ENCODE measurements at places on chromosomes 16 and 17.

- DNase-seq, result no peak
Observed at GRCh38 chr17:17971431-17972125, 622 bp downstream of the TOM1L2 start.

DNA sequence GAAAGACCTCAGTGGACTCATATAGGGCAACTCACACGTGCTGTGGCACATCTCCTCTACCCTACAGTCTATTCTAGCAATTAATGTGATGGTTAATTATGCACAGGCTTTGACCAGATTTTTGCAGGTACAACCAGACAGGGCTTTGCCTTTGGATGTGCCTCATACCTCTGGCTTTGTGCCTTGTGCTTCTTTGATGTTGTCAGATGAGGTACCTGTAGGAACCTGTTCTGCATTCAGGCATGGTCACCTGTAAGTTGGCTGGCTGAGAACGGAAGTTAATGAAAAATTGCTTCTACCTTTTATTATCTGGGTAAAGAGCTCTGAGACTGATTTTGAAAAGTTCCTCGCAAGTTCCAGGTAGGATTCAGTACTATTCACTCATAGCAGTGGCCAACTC, 462.9 kb upstream of the ZFHX3 start:
- DNase-seq, result no peak

- DNase-seq, result no peak
Observed at GRCh38 chr16:58337090-58337444, 42.2 kb upstream of the PRSS54 start.

DNA sequence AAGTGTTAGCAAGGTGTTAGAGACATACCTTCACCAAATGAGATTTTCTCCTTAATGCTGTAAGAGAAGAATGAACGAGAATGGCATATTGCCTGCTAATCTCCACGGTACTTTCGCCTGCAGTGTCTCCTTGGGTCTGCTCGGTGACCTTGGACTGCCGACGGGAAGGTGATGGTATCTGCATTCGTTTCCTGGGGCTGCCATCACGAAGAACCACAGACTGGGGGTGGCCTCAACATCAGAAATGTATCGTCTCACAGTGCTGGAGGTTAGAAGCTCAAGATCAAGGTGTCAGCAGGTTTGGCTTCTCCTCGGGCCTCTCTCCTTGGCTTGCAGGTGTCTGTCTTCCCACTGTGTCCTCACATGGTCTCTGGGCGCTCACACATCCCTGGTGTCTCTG, 86.3 kb upstream of the TNRC6C start:
- no peak for DNase-seq

- peak; percentile 22 for DNase-seq
Observed at GRCh38 chr17:36148559-36149295, 27.7 kb downstream of the TBC1D3B start.

GRCh38 chr17:67542219-67543114, 165.4 kb downstream of the PITPNC1 start:
- DNase-seq, result no peak

DNA sequence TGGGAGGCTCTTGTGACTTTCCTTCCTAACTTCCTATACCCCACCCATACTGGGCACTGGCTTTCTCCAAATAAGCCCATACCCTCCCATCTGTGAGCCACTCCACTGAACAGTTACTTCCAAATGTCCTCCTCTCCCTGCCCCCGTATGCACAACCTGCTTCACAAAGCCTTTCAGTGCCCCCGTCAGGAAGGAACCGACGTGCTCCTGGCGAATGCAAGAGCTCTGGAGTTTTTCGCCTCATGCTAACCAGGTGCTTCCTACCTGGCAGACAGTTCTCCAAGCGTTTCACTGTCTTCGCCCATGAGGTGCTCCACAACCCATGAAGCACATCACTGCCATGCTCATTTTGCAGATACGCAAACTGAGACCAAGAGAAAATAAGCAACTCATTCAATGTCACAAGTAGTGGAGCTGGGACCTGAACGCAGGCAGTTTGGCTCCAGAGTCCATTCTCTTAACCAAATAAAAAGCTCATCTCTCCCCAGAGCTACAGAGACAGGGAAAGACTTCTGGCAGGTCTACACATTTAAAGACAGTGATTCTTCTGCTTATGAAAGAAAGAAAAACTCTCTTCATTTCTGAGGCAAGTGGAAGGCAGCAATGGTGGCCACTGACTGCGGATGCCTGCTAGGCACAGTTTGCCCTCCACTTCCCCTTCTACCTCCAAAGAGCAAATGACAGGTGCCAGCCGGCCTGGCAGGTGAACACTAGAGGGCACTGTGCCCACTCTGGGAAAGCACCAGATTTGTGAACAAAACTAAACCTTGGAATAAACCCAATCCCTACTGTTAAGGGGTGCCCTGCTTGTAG, 23.8 kb downstream of the SPHK1 start:
- DNase-seq, result peak; percentile 40

DNA sequence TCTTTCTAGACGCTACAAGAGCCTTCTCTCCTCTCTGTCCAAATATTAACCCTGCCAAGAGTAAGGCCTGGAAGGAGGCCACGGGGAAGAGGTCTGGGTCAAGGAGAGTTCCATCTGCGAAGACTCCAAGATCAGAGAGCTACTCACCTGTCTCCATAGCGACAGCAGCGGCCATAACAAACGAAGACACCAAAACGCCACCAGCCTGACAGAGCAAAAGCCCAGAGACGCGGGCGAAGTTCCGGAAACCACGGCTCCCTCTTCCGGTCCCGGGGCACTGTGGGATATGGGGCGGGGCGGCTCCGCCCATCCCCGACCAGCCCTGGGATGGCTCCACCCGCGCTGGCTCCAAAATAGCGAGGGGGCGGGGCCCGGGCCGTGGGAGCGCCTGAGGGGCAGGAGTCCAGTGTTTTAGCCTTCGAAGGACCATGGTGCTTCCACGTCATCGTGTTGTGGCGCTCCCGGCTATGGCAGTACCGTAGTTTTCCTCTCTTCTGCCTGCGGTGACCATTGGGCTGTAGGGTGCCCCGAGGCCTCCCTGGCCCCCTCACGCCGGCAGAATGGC, at the start of the genes C17orf100 and MED31:
Gene C17orf100, plus strand, starts transcription at position 409 of the 565 bp plus-strand sequence. Its CDS starts 152 bp downstream, at position 561.
Gene MED31, minus strand, starts transcription at position 252 of the 565 bp plus-strand sequence. Its CDS starts 77 bp downstream, at position 175.
- peak; percentile 69 for DNase-seq

- no peak for DNase-seq
Observed at GRCh38 chr16:13138528-13138927, 237.1 kb downstream of the SHISA9 start.

- no peak for DNase-seq
Observed at GRCh38 chr16:84449156-84450140, 55.0 kb downstream of the MEAK7 start.

- DNase-seq, result no peak
Observed at GRCh38 chr17:55587608-55588139, 76.4 kb upstream of the SMIM36 start.

DNA sequence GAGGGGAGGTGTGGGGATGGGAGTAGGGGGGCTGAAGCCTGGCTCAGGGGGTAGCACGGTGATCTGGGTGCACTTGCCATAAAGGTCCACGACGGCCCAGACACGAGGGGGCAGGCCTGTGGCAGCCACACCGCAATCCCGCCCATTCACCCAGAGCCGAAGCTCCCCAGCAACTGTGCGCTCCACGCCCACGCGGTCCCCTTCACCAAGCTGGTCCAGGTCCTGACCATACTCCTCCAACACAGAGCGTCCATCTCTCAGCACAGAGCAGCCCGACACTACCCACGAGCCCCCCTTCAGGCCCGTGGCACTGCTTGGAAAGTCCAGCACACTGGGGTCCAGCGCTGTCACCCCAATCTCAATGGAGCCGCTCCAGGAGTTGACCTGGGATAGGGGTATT, 1.6 kb downstream of the NEURL4 start:
- no peak for DNase-seq

DNA sequence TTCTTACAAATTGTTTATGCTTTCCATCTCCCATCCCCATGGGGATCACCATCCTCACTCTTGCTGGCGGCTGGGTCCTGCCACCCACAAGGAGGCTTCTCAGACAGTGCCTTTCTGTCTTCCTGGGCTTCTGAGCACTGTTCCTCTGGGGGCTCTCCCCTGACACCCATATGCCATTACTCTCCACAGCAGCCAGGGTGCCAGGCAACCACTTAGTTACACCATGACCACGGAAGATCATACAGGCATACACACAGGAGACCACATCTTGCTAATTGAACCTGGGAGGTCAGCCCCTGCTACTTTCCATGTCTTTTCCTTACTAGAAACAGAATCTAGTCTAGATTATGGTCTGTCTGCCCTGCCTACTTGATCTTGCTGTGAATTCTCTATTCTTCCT, 27.7 kb upstream of the HS3ST2 start:
- DNase-seq, result no peak

DNA sequence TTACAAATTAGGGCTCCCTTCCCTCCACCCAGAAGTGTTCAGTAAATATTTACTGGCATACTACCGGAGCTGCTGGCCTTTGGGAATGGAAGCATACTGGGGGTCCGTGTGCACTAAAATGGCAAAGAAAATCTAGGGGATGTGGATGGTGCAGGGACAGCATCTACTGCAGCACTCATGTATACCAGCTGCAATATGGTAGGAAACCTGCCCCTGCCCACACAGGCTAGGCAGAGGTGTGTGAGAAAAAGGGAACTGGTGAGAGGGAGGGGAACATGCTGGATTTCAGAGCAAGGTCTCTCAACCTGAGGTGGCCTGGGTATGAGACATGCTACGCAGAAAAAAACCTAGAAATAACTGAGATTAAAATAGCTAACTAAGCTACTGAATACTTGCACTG, 145.4 kb downstream of the CDH13 start:
- no peak for DNase-seq

- no peak for DNase-seq
Observed at GRCh38 chr17:65229621-65229995, 92.4 kb downstream of the RGS9 start.

DNA sequence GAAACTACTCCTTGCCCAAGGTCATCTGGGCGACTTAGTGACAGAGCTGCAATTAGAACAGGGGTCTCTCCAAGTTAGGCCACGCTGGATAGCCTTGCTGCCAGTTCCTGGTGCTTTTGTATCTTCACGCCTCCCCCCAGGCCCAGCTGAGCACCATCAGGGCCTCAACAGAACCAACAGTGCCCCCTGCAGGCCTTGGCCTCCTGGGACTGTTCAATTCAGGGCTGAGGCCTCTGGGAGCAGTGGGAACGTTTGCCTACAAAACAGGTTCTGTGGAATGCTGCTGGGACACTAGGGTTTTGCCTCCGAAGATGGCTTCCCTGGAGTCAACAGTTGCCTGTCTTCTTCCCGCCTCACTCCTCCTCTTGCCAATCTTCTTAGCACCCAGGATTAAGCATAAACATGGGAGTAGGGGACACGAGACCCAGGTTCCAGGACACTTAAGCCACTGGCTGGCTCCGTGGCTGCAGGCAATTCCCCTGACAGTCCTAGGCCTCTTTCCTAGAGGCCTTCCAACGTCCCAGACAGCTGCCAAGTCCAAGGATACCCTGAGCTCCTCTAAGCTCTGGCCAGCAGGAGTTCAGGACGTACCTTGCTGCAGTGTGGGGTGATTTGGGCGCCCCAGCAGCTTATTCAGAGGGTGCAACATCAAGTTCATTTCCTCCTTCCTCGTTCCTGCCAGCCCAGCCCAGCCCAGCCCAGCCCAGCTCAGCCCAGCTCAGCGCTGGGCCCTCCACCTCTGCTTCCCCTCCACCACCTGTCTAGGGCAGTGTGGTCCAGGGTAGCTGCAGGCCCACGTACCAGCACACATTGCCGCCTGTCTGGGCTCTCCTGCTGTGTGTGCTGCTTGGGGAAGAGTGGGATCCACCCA, 246.6 kb upstream of the RPL38 start:
- peak; percentile 59 for DNase-seq

- DNase-seq, result peak; percentile 57
Observed at GRCh38 chr17:31320791-31321190, 631 bp downstream of the EVI2A start.

- DNase-seq, result peak; percentile 10
Observed at GRCh38 chr17:76000016-76000754, 470 bp upstream of the CDK3 start.

GRCh38 chr17:65930140-65930730, 261.7 kb downstream of the CEP112 start:
- DNase-seq, result no peak

DNA sequence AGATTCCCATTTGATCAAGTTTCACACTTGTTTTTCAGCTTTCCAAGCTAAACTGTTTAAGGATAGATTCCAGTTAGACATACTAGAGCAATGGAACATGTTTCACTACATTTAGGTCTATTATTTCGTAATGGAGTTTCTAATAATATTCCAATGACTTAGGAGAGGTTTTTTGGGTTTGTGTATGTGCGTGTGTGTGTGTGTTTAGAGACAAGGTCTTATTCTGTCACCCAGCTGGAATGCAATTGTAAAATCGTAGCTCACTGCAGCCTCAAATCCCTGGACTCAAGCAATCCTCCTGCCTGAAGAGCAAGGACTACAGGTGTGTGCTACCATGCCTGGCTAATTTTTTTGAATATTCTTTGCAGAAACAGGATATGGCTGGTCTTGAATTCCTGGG, 426.3 kb downstream of the ZFHX3 start:
- no peak for DNase-seq

DNA sequence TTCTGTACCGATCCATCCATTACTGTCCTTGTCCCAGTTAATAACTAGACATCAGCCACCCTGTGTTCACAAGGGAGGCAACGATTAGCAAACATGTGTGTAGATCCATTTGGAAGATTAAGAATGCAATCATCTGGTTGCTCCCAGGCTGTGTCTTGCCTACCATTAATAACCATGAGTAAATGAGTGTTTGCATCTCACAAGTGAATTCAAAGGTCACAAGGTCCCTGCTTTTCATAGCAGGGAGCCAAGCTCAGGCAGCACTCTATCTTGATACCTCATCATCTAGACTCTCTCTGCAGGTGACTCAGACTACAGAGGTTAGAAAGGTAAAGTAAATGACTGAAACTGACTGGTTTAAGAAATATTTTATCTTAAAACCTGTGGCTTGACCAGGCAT, 25.3 kb downstream of the VWA3A start:
- DNase-seq, result no peak

GRCh38 chr17:33291248-33292200, 1.6 kb downstream of the ASIC2 start:
- DNase-seq, result no peak

- no peak for DNase-seq
Observed at GRCh38 chr16:50323335-50324011, 45.3 kb downstream of the BRD7 start.

- no peak for DNase-seq
Observed at GRCh38 chr17:79214459-79214858, 139.8 kb downstream of the ENGASE start.

GRCh38 chr17:37844158-37844976, 79.8 kb upstream of the TBC1D3K start:
- no peak for DNase-seq

- no peak for DNase-seq
Observed at GRCh38 chr16:1557576-1557975, 24.1 kb downstream of the TMEM204 start.
